ENCODE measurements at places on chromosomes 5 and 9.

DNA sequence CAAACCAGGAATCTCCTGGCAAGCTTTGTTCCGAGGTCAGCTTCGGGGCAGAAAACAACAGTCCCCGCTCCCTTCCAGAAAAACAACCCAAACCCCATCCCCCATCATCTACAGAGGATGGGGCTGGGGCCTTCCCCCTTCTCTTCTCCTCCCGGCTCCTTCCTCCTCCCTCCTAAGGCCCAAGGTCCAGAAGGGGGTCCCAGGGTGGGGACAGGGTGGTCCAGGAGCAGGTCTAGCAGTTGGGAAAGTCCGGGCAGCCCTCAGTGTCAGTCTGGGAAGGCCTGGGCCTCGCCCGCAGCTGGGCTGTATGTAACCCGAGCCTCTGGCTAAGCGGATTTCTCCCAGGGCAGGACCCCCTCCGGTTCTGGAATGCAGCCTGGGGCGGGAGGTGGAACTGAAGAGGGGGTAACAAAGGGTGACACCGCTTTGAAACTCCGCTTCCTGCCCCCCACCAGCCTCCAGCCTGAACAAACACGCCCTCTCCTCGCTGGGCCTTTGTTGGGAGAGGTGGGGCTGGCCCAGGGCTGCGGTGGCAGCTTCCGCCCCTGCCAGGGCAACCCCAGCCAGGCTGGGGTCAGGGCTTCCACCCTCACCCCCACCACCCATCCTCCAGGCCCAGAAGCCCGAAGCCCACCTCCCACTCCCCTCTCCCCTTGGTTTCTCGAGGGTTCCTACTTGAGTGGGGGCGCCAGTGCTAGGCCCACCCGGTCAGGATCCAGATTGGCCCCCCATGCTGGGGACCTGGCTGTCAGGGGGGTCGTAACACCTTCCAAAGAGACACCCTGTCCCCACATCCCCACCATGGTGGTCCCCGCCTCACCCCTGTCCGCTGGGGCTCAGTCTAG, 63.5 kb downstream of the C9orf50 start:
- no peak for DNase-seq

- no peak for DNase-seq
Observed at GRCh38 chr9:89529243-89530035, 31.5 kb upstream of the SEMA4D start.

GRCh38 chr5:131647048-131647769, 12.2 kb upstream of the RAPGEF6 start:
- DNase-seq, result no peak

- DNase-seq, result no peak
Observed at GRCh38 chr9:93126151-93126781, 7.8 kb downstream of the NINJ1 start.

DNA sequence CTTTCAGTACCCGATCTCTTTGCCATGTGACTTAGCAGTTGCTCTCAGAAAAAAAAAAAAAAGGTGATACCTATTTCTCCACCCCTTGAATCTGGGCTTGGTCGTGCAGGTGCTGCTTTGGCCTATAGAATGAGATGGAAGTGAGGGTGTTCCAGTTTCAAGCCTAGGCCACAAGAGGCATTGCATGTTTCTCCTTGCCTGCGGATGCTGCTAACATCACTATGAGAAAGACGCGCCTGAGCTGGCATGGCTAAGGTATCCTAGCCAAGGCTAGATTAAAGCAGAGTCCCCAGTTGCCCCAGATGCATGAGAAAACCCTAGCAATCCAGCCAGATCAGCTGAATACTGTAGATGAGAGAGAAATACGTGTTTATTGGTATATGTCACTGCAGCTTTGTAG, 14.7 kb upstream of the CSF1R start:
- no peak for DNase-seq

GRCh38 chr5:71705421-71705820, 13.7 kb upstream of the CARTPT start:
- no peak for DNase-seq

DNA sequence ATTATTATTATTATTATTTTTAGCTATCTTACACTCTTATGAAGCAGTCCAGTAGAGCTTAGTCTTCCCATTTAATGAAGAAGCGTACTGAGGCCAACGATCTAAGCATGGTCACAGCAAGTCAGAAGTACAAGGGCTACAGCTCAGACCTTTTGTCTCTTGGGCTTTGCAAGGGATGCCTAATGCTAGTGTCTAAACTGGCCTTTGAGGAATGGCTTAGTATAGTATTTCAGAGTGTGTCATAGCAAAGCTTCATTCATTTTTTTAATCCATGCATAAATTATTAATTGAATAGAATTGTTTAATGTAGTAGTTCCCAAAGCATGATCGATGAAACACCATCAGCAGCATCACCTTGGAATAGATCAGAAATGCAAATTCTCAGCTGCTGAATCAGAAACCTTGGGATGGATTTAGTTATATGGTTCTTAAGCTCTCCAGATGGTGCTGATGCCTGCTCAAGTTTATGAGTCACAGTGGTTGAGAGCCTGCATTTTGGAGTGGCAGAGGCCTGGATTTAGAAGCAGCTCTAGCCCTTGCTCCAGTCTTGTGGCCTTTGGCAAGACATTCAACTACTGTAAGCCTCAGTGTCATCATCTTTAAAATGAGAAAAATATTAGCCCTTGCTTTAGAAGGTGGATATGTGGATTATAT, 6.1 kb downstream of the IL12B start:
- no peak for DNase-seq

DNA sequence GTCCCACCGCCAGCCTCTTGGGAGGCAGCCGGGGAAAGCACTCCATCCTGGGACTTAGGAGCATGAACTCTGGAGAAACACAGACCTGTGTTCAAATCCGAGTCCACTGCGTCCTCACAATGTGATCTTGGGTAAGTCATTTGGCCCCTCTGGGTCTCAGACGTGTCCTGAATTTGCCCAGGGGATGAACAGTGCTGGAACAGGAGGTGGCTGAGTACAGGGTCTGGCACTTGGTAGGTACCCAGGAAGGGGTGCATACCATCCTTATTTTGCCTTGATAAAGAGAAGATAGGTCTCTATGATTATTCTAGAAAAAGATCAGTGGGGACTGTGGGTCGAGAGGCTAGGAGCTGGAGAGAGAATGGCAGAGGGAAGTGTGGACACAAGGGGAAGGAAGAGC, 135.7 kb downstream of the FGF18 start:
- no peak for DNase-seq

- DNase-seq, result peak; percentile 49
Observed at GRCh38 chr9:132769906-132770769, 99.9 kb downstream of the GTF3C4 start.

- no peak for DNase-seq
Observed at GRCh38 chr5:3023656-3024055, 272.2 kb upstream of the IRX2 start.

DNA sequence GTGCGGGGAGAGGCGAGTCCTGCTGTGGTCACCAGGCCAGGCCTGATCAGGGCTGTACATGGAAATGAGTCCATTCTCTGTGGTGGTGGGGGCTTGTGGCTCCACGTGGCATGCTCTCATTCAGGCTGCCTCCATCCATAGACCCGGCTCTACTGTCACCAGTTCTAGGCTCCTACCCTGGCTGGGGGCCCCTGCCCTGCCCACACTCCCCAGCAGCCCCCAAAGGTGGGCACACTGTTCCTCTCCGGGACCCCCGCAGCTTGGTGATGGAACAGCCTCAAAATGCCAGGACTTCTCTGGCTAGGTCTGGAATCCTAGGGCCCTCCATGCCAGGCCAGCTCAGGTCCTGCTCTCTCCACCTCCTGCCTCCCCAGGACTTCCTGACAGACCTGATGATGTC, 111.7 kb downstream of the DAB2IP start:
- no peak for DNase-seq
